Mesothelial cell of epicardium (in vitro differentiated cells): ENCODE measurements at places on chromosomes 3 and 15. TPM values are rescaled to one million over a fixed set of nuclear protein-coding genes. Genes with fewer than 3 reads are reported as not detected.

Gene PPP1R14D
- total RNA-seq: 0.63 to 1.7 TPM (median 1.2 TPM) in 3 replicates

Gene GCSAM
- total RNA-seq: 0.67 to 1.2 TPM (median 0.93 TPM) in 3 replicates

DNA sequence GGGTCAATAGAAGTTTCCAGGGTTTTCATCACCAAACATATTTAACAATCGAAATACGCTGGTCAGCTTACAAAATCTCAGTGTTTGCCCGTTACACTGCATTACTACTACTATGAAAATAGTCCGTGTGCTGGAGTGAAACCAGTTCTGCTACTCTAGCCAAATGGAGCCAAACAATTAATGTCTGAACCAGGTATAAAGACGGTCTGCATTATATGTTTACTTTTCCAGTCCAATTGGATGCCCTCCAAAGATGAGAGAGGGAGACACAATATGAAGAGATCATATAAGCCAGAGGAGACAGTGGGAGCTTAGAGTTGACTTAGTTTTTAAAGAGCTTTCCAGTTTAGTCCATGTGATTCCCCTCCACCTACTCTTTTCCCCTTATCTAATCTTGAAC, 6.3 kb upstream of the DUT start:
- DNase-seq: no peak

Gene CP
- 22.6 to 28.4 TPM (median 24.2 TPM) in 3 replicates for total RNA-seq

Gene TMEM158
- total RNA-seq: 3.6 to 5.1 TPM (median 4.3 TPM) in 3 replicates

DNA sequence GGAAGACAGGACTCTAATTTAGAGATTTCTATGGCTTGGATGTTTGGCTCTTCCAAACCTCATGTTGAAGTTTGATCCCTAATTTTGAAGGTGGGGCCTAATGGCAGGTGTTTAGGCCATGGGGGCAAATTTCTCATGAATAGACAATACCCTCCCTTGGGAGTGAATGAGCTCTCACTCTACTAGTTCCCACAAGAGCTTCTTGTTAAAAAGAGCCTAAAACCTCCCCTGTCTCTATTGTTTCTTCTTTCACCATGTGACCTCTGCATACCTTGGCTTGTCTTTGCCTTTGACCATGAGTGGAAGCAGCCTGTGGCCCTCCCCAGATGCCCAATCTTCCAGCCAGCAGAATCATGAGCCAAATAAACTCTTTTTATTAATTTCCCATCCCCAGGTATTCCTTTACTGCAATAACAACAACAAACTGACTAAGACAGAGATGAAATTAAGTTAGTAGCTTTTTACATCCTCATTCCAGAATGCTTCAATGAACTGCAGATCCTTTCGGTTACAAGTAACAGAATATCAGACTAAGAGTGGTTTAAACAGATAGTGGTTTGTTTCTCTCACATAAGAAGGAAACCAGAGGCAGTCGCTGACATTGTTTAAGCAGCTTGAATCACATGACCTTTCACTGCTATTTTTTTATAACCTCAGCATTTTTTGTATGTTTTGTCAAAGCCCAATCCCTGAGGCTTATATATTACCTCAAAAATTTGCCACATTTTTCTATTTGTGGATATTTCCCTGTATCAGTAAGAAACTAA, 1013.3 kb upstream of the SEMA6D start:
- no peak for DNase-seq

- DNase-seq: peak; percentile 74
Measured at GRCh38 chr3:126287536-126288241, 69.5 kb downstream of the KLF15 start.

GRCh38 chr3:69085168-69085832, 563 bp downstream of the ARL6IP5 start:
- DNase-seq: no peak
